ENCODE measurements at places on chromosomes 13 and 19.

DNA sequence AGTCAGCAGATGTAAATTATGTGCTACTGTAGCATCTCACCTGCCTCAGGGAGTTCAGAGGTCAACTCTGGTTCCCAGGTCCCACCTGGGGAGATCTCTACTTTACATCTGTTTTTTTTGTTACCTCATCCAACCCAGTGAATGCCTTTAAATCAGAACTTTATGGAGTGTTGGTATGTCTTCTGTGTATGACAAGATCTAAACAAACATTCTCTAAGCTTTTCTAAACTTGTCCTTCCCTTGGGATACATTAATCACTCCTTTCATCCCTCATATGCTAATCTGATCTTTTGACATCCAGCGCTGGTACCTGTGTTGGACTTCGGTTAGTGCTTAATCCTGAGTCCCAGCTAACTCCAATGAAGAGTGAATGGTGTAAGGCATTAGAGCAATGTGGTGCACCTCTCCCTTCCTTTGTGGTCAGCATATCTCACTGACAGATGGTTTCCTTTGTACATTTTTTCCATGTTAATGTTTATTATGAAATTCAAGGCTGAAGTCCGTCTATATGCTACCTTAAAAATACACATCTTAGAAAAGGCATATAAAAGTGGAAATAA, 213.4 kb downstream of the ABCC4 start:
- DNase-seq: no peak

DNA sequence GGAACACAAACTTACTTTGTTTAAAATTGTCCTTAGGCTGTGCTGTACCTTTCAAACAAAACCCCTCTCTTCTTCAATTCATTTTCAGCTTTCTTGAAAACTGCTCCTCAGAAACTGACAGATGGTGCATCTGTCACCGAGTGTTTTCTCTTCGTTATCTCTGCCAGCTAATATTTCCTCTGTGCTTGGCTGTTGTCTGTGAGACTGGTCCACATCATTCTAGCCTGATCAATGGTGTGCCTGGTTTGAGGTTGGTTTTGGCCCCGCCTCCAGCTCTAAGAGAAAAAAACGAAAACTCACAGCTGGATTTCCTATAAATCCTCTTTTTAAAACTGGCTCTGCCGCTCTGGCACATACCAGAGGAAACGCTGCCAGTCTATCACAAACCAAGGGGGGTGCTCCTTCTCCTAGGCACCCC, 79.7 kb downstream of the STARD13 start:
- no peak for DNase-seq

- DNase-seq: no peak
These were observed 17.4 kb upstream of the C13orf46 start for GRCh38 chr13:113991191-113991669.

GRCh38 chr13:44133626-44134025, 240.0 kb upstream of the SERP2 start:
- no peak for DNase-seq

DNA sequence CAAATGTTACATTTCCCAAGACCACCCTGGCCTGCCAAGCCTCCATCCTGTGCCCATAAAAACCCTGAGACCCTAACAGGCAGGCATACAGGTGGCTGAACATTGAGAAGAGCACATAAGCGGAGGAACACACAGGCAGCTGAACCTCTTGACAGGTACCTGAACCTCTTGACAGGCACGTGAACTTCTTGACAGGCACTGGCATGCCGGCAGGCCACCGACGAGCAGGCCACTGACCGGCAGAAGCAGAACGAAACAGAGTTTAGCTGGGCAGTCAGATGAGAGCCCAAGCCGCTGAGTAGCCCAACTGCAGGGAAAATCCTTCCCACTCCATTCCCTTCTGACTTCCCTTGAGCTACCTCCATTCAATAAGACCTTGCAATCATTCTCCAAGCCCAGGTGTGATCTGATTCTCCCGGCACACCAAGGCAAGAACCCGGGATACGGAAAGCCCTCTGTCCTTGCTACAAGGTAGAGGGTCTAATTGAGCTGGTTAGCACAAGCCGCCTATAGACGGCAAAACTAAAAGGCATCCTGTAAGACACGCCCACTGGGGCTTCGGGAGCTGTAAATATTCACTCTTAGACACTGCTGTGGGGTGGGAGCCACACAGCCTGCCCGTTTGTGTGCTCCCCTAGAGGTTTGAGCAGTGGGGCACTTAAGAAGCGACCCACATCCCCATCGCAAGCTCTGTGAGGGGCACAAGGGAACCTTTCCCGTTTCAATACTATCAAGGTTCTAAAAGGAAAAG, 2613.9 kb upstream of the PCDH20 start:
- no peak for DNase-seq

DNA sequence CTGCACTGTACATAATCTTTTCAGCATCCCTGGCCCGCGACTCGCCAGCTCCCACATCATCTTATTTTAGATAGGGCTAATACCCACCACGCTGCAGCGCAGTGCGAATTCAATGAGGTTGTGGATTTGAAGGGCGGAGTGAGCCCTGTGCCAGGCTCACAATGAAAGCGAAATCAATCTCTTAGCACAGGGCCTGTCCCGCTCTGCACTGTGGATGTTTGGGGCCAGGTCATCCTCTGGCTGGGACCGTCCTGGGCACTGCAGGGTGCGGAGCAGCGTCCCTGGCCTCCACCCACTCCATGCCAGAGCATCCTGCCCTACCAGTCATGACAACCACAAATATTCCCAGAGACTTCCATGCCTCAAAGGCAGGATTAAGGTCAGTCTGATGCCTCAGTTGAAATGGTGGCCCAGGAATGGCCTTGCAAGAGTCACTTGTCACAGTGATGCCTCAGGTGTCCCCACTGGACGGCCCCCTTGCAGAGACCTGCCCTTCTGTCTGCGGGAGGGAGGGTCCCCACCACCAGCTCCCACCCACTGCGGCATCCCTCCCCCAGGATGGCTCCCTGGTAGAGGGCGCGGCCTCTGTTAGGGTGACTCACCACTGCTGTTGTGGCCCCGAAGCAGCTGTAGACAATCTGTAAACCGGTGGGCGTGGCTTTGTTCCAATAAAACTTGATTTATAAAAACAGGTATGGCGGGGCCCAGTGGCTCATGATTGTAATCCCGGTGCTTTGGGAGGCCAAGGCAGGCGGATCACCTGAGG, 5.6 kb downstream of the UHRF1 start:
- no peak for DNase-seq

- DNase-seq: no peak
These were observed 5.0 kb upstream of the YJU2 start for GRCh38 chr19:4241824-4242430.

GRCh38 chr19:30587869-30588268, 215.7 kb downstream of the ZNF536 start:
- no peak for DNase-seq

GRCh38 chr19:5832527-5833216, 6.8 kb downstream of the FUT6 start:
- no peak for DNase-seq

DNA sequence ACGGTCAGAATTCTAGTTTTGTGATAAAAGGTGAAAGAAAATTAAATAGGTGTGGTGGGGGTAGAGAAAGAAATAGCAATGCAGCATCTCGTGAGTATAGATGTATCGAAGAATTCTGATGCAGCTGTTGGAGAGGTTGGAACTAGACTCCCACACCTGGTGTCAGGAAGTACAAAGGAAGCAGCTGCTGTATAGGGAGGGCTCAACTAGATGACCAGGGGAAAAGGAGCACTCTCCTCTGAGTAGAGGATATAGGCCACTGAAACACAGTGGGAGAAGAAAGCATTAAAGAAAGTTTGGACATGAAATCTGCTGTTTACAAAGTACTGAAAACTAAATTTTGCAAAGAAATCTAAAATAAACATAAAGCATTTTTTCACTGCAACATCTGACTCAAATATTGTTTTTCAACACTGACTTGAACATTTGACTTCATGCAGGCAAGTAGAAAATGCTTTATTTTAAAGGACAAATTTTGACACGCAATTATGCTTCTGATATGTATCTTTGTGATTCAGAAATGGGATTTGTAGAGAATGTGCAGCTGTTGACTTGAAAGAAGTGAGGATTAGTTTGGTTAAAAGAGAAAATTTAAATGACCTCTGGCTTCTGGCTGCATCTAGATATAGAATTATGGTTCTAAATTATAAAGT, 82.2 kb downstream of the MIPEP start:
- no peak for DNase-seq

DNA sequence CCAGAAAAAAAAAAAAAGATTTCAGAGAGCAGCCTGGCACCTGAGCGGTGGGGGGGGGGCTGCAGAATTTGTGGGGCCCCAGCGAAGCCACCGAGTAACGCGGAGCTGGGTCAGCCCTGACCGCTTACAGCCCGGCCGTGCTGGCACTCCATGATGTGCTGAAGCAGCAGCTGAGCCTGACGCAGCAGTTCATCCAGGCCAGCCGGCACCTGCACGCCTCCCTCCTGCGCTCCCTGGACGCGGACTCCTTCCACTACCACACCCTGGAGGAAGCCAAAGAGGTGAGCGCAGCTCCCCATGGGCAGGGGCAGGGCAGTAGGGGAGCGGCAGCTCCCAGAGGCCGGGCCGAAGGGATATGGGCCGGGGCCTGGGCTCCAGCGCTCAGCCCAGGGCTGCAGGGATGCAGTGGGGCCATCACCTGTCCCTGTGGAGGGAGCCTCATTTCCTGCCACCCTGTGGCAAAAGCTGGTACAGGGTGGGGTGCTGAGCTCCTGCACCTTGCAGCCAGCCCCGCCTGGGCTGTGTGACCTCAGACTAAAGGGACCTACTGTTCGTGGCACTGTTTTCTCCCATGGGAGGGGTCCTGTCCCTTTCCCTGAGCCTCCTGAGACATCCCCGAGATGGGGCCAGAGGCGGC, 18.3 kb downstream of the C19orf44 start:
- no peak for DNase-seq

- no peak for DNase-seq
These were observed 8.7 kb upstream of the KLF2 start for GRCh38 chr19:16315825-16316505.

DNA sequence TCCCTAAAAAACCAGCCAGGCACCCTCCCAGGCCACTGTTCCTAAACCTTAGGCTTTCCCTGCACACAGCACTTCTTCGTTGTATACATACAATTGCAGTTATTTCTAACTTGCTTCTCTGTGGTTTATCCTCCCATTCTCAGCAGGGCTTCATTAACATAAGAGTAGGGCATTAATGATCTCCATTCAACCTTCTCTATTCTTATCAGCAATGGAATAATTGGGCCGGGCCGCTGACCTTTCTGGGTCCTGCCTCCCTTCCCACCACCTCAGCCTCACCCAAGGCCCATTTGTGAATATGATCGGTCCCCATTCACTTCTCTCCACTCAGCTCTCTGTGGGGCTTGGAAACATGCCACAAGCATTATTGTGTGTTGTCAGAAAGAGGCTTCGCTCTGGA, 184.2 kb downstream of the SUCLA2 start:
- DNase-seq: no peak

GRCh38 chr13:65719831-65720230, 1510.3 kb downstream of the PCDH9 start:
- no peak for DNase-seq

DNA sequence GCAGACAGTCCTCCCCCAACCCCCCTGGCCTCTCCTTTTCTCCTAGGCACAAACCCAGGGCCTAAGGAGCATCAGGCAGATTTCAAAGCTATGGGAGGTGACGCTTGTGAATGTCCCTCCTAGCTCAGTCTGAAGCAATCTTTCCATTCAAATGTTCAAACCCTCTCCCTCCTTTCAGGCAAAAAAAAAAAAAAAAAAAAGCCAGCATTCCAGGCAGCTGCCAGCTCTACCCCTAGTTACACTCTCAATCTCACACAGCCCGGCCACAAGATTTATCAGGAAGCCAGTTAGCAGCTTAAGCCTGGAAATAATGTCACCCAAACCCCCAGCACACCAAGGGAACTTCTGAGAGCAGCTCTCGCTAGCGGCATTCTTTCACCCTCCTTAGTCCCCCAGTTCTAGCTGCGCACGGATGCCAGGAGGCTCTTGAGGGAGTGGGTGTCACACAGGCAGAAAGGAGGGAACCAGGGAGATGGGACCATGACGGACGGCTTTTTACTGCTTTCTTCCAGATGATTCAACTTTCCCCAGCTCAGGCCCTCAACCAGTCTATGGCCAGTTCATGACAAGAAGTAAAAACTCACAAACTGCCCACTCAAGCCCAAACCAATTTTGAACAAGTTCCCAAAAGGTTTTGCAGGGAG, 6.3 kb downstream of the SH3GL1 start:
- DNase-seq: no peak

DNA sequence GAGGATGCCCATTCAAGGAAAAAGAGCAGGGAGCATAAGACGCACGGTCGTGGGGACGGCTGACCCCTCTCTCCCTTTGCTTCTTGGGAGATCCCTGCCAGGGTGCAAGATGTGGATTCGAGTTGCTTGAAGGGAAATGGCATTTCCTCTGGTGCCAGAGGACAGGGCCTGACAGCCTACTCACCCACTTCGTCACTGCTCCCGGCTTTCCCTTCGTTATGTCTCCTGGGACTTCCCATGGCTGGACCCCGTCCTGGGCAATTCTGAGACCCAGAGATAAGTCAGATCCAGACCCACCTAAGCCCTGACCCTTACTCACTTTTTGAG, 1.2 kb downstream of the TBC1D17 start:
- DNase-seq: no peak

GRCh38 chr13:23670793-23671192, 100.6 kb downstream of the TNFRSF19 start:
- no peak for DNase-seq

- DNase-seq: no peak
These were observed 27.8 kb downstream of the NFIX start for GRCh38 chr19:13022859-13023636.

Measured in NCI-H1930 (cell line).